ENCODE measurements at places on chromosomes 5 and 9.

DNA sequence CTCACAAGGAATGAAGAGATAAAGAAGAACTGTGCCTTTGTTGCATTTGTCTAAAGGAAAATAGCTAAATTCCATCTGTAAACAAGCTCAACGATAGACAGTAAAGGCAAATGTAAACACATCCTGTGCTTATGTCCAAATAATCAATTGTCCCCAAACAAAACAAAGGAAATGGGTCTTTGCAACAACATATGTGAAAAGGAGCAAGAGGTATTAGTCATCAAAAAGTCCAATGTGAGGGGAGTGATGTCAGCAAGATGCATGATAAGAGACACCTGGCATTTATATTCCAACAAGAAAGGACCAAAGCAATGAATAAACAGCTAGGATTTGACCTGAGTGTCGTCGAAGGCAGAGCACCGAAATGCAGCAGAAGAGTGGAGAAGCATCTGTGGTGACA is 209.1 kb downstream of the ASTN2 start:
- DNase-seq = no peak

GRCh38 chr5:37816331-37816730 is 23.5 kb downstream of the GDNF start:
- DNase-seq = no peak

- DNase-seq = no peak
Measured at GRCh38 chr5:131521252-131521651, 113.8 kb downstream of the RAPGEF6 start.

DNA sequence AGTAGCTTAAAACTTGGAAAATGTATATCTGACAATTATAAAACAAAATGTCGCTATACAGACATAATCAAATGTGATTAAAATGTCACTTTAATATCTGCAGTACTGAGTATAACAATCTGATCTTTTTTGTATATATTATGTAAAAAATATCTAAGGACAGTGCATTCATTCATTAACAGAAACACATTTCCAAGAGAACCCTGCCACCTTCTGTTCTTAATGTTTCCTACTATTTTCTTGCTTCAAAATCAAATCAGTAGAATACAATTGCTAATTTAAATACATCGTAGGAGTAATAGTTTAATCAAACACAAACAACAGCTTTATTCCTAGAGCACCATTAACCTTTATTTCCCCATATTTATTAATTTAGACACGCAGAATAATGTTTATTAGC is 142.6 kb upstream of the ST8SIA4 start:
- no peak for DNase-seq

GRCh38 chr5:169803077-169803981 is 166.3 kb downstream of the DOCK2 start:
- no peak for DNase-seq

GRCh38 chr9:34502891-34503290 is 19.9 kb downstream of the ENHO start:
- DNase-seq = no peak

- DNase-seq = no peak
Measured at GRCh38 chr9:134891713-134892112, 11.1 kb downstream of the FCN2 start.

DNA sequence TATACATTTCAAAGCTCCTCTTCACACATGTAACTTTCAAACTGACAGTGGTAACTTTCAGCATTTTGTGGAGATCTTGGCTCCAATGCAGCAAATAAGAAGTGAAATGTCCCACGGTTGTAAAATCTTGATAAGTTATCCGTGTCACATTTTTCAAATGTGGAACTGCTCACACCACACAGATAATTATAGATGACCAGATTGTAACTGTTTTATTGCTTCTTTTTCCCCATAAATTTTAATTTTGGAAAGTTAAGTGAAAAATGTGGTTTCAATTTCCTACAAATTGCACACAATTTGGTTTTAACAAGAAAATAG is 347.1 kb downstream of the EBF1 start:
- no peak for DNase-seq

DNA sequence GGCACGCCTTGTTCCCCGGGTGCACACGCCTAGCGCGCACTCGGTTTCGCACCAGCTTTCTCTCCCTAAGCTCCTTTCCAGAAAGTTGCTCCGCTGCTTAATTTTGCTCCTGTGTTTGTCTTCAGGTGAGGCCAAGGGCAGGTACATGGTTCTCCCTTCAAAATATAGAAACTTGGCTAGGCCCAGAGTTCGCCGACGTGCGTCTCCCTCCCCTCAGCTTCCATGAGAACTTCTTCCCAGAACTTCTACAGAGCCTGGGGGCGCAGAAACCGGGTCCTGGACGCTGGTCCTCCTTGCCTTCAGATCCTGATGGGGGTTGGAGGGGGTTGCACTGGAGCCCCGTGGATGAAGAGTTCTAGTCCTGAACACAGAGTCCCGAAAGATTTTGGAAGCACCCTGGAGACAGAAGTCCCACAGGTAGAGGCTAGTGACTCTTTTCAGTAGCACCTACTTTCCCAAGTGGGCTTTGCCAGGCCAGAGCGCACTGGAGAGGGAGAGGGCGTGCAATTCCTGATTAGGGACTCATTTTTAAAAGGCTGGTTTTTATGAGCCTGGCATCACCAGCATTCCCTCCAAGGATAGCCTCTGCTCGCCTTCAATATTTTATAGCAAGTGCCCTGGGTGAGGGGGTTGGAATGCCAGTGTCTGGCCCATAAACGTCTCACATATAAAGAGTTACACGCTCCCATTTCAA is 128.4 kb downstream of the TMEM174 start:
- DNase-seq = no peak

GRCh38 chr5:77778881-77779438 is 2.8 kb upstream of the TBCA start:
- no peak for DNase-seq

- DNase-seq = no peak
Measured at GRCh38 chr5:163089230-163089629, 348.2 kb upstream of the CCNG1 start.
